H1 (cell line): ENCODE measurements at places on chromosomes 2 and 18. TPM values are rescaled to one million over a fixed set of nuclear protein-coding genes. Genes with fewer than 3 reads are reported as not detected.

UGT1A7 gene
- total RNA-seq: not detected in 2 replicates

DNA sequence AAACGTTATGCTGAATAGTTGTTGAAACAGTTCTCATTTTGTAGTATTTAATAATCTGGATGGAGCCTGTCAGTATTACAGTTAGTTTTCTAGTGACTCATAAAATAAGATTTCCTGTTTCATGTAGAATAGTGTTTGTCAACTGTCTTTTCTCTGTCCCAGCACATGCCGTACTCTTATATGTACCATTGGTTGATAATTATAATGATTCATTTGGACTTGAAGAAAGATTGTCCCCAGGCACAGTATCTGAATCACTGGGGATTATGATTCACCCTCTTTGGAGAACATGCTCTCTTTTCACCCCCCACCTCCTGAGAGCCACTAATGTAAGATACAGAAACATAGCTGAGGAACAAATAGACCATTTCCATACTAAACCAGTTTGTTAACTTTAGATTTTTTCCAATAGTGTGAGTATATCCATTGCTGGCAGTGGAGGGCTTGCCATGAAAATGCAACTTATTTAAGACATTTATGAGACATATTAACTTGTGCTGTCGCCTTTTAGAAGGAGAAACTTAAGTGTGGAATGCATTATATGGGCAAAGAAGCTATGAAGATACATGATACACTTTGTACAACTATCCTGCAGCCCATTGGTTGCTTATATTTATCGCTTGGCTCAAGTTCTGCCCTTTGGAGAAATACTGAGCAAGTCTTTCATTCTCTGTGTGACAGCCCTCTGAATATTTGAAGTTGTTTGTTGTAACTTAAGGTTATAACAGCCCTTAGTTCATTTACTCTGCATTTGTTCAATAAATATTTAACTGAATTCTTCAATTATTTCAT is 12.4 kb downstream of the COPS8 start:
- no peak overlapping the region for H3K4me3 ChIP-seq
- H3K27me3 ChIP-seq: no peaks in the 10 kb centered on the region
- no peak for DNase-seq
- peaks cover 9% of the 10 kb centered on the region for H3K36me3 ChIP-seq
- H3K27ac ChIP-seq: no peak overlapping the region

SCN2A gene
- 0.61 and 1.1 TPM in 2 replicates for total RNA-seq

DNA sequence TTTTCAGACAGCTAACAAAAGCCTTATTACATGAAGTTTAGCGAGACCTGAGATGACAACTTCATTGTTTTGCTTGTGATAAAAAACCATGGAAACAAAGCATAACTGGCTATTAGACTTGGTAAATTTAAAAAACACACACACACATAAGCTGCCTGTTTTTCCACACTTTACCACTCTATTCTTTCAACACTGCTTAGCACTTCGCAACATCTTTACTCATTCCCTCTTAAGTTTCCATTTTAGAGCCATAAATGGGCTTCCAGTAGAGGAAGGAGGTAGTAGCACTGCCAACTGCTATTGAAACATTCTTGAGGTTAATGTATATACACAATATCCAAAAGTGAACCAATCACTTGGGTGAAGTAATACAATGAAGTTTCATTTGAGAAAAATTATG is 54.1 kb downstream of the BAZ2B start:
- H3K27ac ChIP-seq: no peak overlapping the region
- H3K36me3 ChIP-seq: no peaks in the 10 kb centered on the region
- no peak for DNase-seq
- no peak overlapping the region for H3K4me3 ChIP-seq

BCL2 gene
- total RNA-seq: 4.3 and 4.5 TPM in 2 replicates

- H3K4me3 ChIP-seq: no peak overlapping the region
- H3K27me3 ChIP-seq: no peaks in the 10 kb centered on the region
- DNase-seq: no peak
Measured at GRCh38 chr2:157192445-157193423, 64.8 kb upstream of the GALNT5 start.

GRCh38 chr2:223996391-223996790 is 39.1 kb downstream of the MRPL44 start:
- H3K27ac ChIP-seq: no peak overlapping the region
- H3K4me3 ChIP-seq: no peak overlapping the region
- no peaks in the 10 kb centered on the region for H3K36me3 ChIP-seq

GRCh38 chr2:84971510-84972206 is 697 bp downstream of the KCMF1 start:
- peaks cover 7% of the 10 kb centered on the region for H3K36me3 ChIP-seq
- peak overlapping the region; percentile 82 for H3K4me3 ChIP-seq
- peaks cover 13% of the 10 kb centered on the region for H3K4me1 ChIP-seq
- DNase-seq: peak; percentile 69

DNA sequence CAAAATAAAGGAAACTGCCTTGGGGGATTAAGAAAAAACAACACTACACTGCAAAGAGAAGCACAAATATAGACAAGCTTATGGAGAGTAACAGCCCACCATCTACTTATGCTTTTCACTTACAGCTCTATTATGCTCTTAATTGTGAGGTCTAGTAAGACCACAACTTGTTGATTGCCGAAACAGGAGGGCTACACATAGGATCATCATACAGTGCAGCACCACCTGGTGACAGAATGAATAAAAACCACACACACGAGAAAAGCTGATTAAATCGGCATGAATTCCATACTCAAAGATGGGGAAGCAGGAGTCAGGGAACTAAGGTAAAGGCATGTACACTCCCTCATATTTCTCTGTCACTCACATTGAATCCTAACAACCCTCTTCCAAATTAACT is 259.2 kb downstream of the IKZF2 start:
- DNase-seq: no peak
- no peak overlapping the region for H3K4me3 ChIP-seq
- no peaks in the 10 kb centered on the region for H3K36me3 ChIP-seq
- no peaks in the 10 kb centered on the region for H3K4me1 ChIP-seq
- no peak overlapping the region for H3K27ac ChIP-seq
